Retina (tissue), 1 donor: ENCODE measurements at places on chromosomes 2 and 18.

GRCh38 chr18:55541571-55541970, 46.4 kb downstream of the TCF4 start:
- no peak for DNase-seq

- no peak for DNase-seq
Measured at GRCh38 chr2:7825591-7826312, 856.1 kb upstream of the ID2 start.

GRCh38 chr2:123165616-123166015, 859.5 kb upstream of the CNTNAP5 start:
- DNase-seq, result no peak

GRCh38 chr2:178550352-178550751, 70.1 kb downstream of the PLEKHA3 start:
- no peak for DNase-seq

DNA sequence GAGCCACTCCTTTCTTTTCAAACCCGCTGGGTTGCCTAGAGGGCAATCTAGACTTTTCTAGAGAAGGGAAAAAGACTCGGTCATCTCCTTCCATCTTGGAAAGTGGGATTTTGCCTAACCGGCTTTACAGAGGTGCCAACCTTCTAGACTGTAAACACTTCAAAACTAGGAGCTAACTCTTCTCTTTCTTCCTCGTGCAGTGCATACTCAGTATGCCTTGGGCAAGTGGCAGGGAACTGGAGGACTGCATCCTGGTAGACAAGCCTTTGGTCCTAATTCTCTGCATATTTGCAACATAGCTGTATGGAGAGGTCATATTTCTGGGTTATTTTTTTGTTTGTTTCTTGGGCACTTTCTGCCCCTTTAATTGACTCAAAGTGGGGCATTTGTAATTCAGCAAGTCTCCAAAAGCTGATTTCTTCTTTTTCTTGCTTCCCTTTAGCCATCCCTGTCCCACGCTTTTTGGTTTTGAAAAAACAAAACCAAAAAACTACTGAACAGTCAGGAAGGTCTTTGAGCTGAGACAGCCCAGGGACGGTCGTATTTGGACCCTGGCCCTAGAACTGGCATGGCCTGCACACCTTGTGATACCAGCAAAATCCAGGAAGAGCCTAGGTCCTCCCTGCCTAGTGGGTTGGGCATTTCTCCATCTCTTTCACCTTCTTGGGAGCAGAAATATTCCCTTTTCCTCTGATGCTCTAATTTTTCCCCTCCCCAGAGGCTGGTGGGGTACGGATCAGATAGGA, 5.8 kb upstream of the GATA6 start:
- peak; percentile 31 for DNase-seq

DNA sequence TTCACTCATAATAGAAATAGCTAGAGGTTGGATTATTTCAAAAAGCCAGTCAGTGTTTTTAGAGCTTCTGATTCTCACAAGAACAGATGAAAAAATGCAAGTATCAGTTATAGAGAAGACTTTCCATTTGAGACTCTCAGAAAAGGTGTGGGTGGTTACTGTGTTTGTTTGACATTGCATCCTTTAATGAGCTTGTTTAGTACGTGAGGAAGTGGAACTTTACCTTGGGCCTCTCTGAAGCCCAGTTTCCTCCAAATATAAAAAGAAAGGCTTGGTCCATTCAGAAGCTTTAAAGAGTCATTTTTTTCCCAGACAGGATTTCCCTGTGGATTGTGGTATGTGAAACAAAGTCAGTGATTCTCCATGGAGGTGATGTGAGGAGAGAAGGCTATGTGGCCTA, 89.9 kb upstream of the RANBP2 start:
- no peak for DNase-seq

DNA sequence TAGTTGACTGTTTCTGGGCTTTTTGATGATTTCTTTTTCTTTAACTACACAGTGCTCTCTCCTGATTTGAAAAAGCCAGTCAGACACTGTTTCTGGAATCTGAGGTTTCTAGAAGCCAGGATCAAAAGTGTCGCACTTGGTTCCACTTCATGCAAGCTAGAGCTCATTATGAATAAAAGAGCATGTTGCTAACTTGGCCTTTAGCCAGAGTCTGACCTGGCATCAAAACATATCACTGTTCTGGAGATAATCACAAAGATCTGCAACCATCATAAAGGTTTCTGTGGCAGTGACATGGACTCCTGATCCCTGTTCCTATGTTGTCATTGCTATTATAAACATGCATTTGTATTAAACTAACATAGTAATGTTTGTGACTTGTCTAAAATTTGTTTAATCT, 76.1 kb upstream of the MAPRE2 start:
- no peak for DNase-seq

- no peak for DNase-seq
Measured at GRCh38 chr2:15749460-15750432, 158.1 kb downstream of the DDX1 start.

GRCh38 chr18:64097497-64097896, 51.4 kb downstream of the LINC00305 start:
- no peak for DNase-seq

GRCh38 chr18:49447810-49448745, 12.4 kb downstream of the DYM start:
- no peak for DNase-seq

DNA sequence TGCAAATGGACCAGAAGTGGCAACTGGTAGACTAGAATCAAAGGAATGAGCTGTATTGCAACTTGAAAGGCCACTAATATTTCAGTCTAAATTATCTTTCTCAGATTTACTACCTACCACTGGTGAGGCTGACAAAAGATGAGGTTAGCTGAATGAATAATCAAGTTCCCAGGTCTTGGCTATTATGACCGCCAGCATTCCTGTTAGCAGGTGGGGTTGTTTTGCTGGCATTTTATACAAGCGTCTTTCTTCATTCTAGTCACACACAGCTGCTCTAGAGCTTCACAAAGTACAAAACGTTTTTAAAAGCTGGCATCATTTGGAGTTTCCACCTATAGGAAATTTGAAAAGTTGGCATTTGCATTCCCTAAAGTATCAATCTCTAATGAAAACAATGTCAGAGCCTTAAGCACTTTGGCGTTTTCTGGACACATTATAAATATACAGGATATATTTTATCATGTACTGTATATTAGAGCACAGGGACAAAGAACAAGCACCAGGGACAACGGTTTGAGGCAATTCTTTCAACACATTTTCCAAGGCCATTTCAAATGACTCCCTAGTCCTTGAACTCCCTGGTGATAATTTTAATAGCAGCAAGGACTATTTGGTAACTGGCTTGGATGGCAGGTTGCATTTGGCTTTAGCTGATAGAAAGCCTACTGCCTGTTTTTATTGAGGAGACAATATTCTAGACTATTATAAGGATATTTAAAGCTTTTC, 410.2 kb upstream of the CHST9 start:
- DNase-seq, result no peak

DNA sequence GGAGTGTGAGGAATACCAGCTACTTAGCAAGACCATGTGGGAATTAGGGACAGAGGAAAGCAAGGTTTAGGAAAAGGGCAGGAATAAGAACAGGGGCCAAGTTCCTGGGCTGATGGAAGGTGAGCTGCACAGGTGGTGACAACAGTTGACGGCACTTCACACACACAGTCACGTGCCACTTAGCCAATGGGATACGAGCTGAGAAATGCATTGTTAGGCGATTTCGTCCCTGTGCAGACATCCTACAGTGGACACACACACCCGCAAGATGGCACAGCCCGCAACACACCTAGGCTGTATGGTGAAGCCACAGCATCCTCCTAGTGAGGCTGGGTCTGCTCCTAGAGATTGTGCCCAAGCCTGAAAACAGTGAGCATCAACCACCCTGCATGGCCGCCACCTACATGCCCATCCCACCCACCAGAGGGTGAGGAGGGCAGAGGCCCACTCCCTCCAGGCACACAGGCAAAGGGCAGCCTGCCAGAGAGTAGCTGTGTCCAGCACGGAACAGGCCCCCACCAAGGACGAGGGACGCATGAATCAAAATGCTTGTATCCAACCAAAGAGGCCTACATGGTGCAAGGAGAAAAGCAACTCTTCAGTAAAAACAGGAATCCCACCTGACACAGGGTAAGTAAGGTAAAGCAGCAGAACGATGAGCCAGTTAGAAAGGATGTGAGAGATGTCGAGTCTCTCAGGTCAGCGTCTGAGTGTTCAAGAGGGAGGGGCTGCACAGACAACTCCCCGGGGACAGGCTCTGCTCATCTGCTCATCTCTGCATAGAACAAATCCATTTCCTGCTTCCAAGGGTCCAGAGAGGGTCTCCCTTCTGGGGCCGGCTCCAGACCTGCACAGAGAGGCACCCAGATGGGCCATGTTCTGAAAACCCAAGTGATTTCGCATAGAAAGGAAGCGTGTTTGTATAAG, 51.3 kb downstream of the ZNF516 start:
- no peak for DNase-seq

DNA sequence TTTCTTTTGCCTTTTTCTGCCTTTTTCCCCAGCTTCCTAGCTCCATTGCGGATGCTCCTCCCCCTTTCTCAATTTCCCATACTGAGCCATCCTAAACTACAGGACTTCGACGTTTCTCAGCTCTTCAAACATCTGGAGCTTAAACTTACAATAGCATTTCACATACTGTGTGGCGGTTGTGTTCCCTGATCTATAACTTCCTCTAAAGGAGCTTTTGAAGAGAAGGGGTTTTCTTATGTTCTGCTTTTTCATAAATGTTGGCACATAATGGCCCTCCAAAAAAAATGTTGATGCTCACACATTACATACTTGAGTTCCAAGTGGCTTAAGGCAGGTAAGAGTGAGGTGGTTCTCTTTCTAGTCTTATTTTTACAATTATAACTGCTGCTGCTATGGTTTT, 87.4 kb downstream of the RNF144A start:
- no peak for DNase-seq

GRCh38 chr18:77108001-77108692, 24.4 kb downstream of the MBP start:
- DNase-seq, result peak; percentile 61

GRCh38 chr2:241037498-241037897, 39.1 kb downstream of the SNED1 start:
- DNase-seq, result no peak
